GM13977 (cell line): ENCODE measurements at places on chromosomes 5 and 9.

- no peak for DNase-seq
Measured at GRCh38 chr5:36277521-36278176, 24.1 kb downstream of the RANBP3L start.

DNA sequence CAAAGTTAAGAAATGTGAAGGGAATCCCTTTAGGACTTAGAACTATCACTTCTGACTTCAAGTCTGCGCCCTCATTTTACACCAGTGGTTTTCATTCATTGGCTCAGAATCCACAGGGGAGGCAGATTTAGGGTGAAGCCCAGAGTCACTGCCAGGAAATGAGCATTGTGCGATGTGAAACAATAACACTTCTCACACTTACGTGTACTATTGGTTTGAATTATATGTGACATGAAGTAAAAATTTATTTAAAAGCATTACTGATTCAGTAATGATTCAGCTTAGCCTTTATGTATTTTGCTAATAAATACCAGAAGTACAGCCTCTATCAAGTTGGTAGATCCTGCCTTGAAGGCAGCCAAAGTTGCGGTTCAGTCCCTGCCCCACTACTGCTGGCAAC, 98.6 kb downstream of the PAM start:
- no peak for DNase-seq

- DNase-seq: no peak
Measured at GRCh38 chr5:135671966-135672365, 93.2 kb upstream of the CXCL14 start.

- no peak for DNase-seq
Measured at GRCh38 chr5:89917112-89917511, 492.4 kb downstream of the CETN3 start.

GRCh38 chr9:114011313-114011712, 66.8 kb downstream of the AMBP start:
- DNase-seq: no peak

GRCh38 chr5:147045290-147045689, 166.7 kb upstream of the PPP2R2B start:
- no peak for DNase-seq

DNA sequence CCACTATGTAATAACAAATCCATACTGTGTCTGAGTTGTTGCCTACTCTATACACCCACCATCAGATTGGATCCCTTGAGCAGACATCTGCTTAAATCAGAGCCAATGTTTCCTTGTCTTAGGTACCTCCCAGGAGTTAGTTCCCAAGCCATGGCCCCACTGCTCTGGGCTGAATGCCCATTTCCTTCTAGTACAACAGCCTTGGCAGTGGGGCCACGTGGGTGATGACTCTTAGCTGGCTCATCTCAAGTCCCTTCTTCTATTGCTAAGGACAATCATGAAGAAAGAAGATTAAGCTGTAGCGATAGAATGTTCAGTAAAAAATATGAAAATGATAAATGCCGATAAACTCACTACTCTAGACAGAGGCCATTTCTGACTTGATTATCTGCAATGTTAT, 16.6 kb downstream of the PTGR1 start:
- no peak for DNase-seq

- no peak for DNase-seq
Measured at GRCh38 chr9:135416664-135417290, 62.8 kb upstream of the PPP1R26 start.

DNA sequence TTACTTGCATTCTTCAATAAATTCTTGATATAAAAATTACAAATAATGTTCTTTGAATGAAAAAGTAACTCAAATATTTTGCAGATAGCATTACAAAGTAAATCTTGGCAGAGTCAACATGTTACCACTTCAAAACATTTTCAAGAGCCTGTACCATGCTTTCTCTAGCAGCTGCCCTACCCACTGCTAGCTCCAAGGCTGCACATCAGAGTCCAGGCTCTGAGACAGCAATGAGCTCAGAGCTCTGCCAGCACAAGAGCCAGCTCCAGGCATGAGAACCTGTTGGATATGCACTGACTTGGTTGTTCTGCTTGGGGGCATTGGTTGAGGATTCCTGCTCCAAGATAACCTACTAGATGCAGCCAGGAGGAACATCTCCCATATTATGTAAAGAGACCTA, 211.3 kb upstream of the HAPLN1 start:
- DNase-seq: no peak

- no peak for DNase-seq
Measured at GRCh38 chr5:157965989-157966388, 107.0 kb upstream of the CLINT1 start.

DNA sequence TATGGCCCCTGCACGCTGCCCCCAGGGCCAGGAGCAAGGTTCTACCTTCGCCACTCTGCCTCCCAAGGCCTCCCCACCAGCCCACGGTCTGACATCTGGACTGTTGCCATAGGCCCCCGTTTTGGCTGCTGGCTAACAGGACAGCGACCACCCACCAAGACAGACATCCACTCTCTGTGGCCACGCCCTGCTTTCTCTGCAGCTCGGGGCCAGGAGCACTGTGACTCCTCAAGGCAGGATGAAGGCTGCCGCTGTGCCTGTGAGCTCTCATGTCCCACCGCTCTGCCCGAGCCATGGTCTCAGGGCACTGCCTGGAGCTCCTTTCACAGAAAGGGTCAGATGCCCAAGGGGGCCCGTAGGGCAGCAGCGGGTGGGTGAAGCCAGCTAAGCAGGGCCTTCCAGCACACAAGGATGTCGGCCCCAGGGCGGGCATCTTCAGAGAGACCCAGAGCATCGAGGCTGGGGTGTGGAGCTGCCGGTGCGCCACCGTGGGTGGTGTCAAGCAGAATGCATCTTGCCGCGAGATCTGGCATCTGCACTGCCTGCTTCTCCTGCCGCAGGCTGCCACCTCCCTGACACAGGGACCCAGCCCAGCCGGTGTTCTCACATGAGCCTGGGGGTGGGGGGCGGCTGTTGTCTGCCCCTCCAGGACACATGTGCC, 92.2 kb upstream of the ADAMTS2 start:
- DNase-seq: no peak

DNA sequence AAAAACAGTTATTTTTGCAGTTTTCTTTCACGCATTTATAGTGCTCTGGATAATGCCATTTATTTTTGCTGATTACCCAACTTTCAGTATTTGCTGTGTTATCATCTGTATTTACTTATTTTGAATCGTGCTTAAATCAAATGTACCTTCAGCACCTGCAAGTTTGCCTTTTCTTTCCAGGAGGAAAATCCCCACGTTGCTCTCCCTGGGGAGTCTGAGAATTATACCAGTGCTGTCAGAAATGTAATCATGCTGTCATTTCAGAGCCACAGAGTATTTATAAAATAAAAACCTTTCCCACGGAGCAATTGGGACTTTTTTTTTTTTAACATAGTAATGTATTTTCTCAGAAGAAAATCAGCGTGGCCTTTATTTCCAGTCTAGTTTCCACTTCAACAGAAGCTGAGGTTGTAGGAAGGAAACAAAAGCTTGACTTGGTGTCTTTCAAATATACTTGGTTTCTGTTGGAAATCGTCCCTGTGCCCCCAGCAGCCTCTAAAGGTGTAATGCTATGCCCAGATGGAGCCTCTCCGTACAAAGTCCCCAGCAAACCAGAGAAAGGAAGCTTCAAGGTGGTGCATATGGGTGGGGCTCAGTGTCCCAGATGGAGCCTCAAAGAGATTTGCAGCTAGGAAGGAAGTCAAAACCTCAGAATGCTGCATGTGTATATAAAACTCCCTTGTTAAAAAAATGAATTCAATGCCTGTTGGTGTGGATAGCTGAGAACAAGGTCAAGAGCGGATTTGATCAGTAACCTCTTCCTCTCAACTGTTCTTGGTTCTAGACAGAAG, 2.1 kb downstream of the GPR150 start:
- DNase-seq: no peak

DNA sequence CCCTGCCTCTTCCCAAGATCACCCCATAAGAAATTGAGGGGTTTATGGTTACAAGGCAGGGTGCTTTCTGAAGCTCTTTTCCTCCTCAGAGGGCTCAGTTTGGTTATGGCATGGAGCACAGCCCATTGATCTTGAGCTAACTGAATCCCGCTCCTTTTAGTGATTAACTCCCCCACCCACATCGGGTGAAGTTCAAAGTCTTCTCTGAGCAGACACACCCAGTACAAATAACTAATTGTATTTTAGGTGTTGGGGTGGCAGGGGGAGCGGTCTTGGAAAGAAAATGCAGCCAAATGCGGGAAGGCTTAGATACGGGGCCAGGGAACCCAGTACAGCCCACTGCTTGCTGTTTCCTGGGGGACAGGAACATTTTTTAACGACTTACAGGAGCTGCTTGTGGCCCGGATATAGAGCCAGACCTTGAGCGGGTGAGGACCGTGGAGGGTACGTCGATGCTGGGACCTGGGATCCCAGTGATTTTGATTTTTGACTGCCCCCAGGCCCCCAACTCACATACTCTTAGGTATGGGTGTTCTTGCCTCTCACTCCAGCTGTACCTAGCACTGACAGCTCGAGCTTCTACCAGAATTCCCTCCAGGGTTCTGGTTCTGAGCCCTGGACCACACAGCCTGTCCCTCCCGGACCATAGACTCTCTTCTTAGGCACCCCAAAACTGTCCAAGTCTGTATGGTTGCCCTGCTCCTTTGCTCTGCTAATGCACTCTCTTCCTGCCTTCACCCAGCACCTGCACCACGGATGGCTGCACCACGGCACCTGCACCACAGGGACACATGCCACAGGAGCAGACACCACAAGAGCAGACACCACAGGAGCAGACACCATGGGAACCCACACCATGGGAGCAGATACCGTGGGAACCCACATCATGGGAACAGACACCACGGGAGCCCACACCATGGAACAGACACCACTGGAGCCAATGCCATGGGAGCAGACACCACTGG, 18.3 kb upstream of the RXRA start:
- no peak for DNase-seq

DNA sequence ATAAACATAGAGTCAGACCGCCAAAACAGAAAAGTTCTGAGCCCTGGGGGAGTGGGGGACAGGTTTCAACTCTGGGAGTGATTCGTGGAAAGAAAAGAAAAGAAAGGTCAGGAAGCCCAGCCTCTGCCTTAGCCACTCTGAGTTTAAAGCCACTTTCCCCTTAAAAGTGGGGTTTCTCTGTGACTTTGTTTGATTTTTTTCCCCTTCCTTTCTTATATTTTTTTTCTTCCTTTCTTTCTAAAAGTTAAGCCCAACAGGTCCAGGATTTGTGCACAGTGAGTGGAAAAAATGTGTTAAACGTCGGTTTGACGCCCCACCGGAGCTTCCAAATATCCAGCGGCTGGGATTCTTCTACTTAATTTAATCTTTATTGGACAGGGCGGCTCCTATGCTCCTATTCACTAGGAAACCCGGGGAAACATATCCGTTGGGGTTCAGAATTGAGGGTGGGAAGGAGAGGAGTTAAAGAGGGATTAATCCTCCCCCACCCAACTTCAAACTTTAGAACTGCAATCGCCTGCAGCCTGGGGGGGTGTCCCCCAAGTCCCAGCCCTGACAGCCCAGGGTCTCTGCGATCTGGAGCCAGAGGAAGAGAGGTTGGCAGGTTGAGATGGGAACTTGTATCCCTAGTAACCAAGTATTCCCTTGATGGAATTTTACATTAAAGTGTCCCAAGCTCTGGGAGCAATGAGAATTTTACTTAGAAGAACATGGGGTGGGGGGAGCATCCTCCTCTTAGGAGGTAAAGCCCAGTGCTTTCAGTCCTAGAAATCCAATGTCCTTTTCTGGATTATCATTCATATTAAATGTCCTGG, 6.3 kb downstream of the NR2F1-AS1 start:
- DNase-seq: peak; percentile 7

DNA sequence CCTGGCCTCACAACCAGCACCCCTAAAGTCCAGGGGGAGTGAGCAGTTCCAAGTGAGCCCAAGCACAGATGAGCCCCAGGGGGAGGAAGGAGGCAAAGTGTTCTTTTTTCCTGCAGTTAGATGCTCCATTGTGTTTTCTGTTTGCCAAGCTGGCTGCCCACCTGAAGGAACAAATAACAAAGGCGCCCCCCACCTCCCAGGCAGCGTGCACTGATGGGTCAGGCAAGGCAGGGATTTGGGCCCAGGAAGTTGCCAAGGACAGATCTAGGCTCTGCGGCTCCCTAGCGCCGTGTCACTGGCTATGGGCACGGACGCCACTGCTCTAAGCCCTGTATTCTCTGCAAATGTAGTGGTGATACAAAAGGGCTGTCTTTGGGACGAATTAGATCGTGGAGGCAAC, 21.8 kb downstream of the FGF1 start:
- DNase-seq: no peak

- DNase-seq: no peak
Measured at GRCh38 chr9:37451628-37452027, 13.6 kb downstream of the ZBTB5 start.

GRCh38 chr5:5122776-5123175, 17.4 kb upstream of the ADAMTS16 start:
- no peak for DNase-seq

DNA sequence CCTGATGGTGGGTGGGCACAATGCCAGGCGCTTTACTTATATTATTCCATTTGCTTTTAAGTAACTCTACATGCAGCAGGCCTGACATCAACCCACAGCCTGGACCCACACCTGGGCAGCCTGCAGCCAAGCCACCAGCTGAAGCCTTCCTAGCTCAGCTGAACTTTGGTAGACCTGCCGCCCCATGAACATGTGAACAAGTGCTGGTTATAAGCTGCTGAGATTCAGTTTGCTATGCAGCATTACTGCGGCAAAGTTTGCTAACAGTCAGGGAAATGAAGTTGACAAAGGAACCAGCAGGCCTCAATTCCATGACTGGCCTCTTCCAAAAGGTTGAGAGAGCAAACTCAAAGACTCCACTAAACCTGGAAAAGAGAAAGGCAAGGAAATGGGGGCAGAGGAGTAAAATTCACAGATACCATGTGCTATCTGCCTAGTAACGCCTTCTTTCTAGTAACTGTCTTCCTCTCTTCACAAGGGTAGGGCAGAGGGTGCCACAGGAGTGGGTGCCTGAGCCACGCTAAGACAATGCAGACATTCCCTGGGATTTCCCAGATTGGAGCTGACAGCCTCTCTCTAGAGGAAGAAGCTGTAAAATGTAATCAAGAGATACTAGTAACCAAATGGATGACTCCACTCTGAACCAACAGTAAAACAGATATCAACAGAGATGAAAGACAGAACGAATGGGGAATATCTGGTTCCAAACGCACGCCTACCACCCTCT, 2.9 kb downstream of the BOD1 start:
- no peak for DNase-seq

- no peak for DNase-seq
Measured at GRCh38 chr5:40831346-40832210, 3.4 kb downstream of the RPL37 start.

GRCh38 chr5:39843767-39844166, 419.0 kb upstream of the DAB2 start:
- no peak for DNase-seq

- DNase-seq: no peak
Measured at GRCh38 chr5:150658121-150658520, 2.9 kb upstream of the MYOZ3 start.
